ENCODE measurements at places on chromosomes 11 and 22.

DNA sequence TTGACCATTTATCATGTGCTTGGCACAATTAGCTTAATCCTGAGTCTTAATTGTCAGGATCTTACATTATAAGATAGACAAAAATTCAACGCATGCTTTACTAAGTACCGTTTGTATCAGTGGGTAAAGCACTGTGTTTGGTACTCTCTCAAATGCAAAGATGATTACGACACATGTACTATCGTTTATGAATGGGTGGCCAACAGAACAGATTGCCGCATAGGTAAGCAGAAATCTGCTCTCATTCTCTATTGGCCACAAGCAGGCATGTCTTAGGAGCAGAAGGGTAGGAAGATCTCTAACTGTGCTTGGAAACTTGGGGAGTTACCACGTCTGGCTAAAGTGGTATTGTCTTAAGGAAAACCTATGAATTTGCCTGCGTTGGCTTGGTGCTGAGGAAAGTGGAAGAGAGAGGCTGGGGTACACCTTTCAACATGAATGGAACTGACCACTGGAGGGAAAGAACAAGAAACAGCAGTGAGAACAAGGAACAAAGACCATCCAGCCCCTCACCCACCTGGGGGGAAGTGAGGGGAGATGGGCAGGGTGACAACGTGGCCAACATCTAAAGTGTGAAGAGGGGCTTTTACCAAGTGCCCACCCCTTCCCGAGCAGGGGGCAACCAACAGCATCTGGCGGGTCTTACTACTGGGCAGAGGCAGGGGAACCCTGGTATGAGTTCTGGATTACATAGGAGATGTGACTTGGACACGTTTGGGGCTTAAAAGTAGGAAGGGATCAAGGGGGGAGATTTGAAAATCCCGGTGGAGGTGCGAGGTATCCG lies 1.0 kb upstream of the TUBA8 start:
- DNase-seq, result peak; percentile 7

- DNase-seq, result peak; percentile 50
These were observed at the start of gene PLCB3 for GRCh38 chr11:64251016-64251752. Gene PLCB3 (plus strand): TSS chr11:64251530. CDS start chr11:64251650, 120 bp downstream.

DNA sequence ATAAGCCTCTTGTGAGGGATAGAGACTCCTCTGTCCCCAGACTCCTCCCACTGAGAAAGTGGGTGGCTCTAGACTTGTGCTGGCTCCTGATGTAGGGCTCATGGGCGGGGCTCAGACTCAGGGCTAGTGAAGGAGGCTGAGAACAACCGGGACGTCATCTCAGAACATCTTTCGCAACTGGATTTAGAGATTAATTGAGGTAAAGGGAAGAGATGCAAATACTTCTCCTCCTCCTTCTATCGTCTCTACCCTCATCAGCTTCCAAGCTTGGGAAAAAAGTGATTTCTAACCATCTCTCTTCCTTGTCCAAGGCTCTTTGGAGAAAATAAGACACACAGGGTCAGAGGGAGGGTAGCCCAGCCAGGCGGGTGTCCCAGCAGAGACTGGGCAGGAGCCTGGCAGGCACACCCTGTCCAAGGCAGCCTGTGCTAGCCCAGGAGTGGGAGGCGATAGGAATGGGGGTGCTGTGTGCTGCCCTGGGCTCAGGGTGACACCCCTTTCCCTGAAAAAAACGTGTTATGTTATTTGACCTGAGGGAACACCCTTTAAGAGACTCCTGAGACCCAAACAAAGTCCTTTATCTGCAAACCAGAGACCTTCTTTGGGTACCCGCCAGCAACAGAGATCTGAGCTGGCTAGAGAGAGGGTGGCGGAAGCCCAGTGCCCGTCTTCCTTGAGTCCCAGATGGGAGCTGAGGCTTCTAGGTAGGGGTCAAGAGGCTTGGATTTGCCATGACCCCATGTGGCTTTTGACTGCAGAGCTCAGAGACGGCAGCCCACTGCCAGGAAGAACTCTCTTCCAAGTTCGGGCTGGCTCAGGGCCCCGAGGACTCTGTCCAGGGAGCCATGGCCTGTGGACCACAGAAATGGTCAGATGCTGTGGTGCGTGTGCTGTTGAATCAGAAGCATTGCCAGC lies 160.9 kb downstream of the ADAMTS15 start:
- DNase-seq, result no peak

GRCh38 chr22:48342016-48342415 lies 1485.7 kb downstream of the BRD1 start:
- no peak for DNase-seq

GRCh38 chr11:20032577-20033260 lies 127.6 kb downstream of the DBX1 start:
- DNase-seq, result no peak

DNA sequence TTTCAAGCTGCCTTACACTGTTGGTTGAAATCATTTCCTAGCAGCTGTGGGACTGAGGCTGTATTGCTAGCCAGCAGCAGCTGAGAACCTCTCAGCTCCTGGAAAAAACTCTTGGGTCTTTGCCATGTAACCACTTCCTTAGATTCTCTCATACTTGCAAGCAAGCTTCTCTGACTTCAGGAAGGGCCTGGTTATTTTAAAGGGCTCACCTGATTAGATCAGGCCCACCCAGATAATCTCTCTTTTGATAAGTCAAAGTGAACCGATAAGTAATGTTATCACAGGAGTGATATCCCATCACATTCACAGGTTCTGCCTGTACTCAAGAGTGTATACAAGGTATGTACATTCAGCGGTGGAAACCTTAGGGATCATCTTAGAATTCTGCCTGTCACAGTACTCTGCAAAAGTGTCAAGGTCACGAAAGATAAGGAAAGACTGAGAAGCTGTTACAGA lies 7.4 kb upstream of the CLPB start:
- DNase-seq, result no peak

DNA sequence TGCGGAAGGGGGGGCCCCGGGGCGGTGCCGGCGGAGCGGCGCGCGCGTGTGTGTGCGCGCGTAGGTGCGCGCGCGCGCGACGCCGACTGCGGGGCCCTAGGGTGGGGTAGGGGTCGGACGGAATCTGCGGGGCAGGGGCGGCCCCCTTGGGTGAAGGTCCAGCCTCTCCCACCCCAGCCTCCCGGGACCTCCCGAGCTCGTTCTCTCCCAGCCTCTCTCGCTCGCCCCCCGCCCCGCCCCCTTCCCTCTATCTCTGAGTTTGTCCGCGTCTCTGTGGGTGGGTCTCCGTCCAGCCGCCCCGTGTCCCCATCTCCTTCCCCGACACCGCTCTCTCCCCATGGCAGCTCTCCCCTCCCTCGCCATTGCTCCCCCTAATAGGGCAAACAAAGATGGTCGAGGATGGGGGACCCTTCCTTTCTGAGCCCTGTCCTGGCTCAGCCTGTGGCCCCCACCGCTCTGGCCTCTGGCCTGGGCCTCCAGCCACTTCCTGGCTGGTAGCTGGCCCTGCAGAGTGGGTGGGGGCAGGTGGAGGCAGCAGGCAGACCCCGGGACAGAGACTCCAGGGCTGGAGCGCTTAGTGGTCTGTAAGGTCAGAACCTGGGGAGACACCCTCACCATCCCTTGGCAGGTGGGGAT lies 33.0 kb upstream of the PRR5 start:
- no peak for DNase-seq

GRCh38 chr11:132862137-132862536 lies 670.2 kb downstream of the OPCML start:
- no peak for DNase-seq

DNA sequence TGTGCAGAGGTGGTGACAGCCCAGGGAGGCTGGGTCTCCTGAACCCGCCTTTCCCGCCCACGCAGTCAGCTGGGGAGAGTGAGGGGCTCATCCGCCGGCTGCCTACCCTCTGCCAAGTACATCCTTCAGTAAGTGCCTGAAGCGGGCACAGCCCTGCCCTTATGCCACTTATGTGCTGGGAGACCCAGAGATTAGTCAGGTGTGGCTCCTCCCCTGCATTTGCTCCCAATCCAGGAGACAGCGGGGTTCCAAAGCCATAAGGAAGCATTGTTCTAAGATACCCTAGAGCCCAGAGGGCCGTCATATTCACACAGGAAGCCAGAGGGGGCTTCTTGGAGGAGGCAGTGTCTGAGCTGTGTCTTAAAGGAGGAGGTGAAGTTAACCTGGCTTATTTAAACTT lies 5.8 kb upstream of the PPP6R3 start:
- DNase-seq, result no peak

GRCh38 chr11:110962921-110963320 lies 250.7 kb upstream of the ARHGAP20 start:
- no peak for DNase-seq

DNA sequence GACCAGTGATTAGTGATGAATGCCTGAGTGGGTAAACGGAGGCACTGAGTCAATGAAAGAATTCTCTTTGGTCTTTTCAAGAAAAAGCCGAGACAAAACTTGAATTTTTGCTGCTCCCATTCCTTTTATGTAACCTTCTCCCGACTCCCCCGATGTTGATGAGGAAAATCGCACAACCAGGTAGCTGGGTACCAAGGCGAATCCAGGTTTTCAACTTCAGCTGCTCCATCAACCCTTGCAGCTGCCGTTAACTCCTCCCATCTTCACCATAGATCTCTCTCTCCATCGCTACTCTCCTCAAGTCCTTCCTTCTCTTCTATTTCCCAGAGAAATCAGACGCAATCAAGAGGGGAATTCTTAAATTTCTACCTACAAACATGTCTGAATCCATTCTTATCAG lies 611 bp upstream of the USP2 start:
- no peak for DNase-seq

DNA sequence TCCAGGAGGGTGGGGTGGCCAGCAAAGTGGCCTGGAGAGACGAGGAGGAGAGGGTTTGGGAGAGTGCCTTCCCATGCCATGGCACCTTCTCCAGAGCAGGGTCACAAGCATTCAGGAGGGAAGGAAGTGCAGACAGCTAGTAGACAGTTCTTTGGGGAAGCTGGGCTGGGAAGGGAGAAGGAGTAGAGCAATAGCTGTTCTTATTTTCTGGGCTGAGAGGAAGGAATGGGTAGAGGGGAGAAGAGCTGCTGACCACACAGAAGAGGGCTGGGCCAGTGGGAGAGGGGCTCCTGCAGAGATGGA lies 14.8 kb upstream of the PICK1 start:
- DNase-seq, result no peak

GRCh38 chr11:13908535-13908934 lies 54.0 kb upstream of the SPON1 start:
- DNase-seq, result no peak

GRCh38 chr11:2678396-2678795 lies 21.4 kb downstream of the KCNQ1OT1 start:
- no peak for DNase-seq

DNA sequence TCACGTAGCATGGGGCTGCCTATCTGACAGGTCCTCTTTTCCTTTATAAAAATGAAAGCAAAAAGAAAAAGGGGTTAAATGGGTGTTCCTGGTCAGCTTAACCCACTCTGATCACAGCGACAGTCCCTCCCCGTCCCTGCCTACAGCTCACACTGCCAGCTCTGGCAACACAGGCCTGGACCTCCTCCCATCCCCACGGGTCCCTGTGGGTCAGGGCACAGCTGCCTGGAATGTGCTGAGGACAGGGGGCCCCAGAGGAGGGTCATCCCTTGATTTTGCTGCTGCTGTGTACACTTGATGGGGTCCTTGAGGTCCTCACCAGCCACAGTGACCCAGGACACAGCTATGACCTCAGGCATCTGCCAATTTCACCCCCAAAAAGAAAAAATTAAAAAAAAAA lies 29.6 kb upstream of the CYP2D6 start:
- no peak for DNase-seq

- DNase-seq, result no peak
These were observed 61.8 kb downstream of the UBASH3B start for GRCh38 chr11:122717264-122717867.

- no peak for DNase-seq
These were observed 617 bp downstream of the CSKMT start for GRCh38 chr11:62665599-62666258.

GRCh38 chr22:46695346-46696228 lies 42.5 kb downstream of the CERK start:
- DNase-seq, result no peak

DNA sequence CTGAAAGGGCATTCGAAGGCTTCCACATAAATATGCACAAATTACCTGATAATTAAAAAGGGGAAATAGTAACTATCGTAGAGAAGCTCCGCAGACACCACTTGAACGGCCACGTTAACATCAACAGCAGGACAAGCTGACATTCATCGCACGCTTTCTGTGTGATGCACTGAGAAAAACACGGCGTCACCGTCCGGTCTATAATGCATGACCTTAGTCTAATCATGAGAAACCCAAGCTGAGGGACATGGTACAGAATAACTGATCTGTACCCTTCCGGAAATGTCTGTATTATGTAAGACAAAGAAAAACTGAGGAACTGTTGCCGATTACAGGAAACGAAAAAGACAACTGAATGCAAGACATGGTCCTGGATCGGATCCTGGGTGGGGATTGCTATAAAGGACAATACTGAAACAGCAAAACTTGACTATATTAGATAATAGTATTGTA lies 678 bp upstream of the RANGAP1 start:
- DNase-seq, result no peak

- no peak for DNase-seq
These were observed 126.9 kb downstream of the APIP start for GRCh38 chr11:34789196-34789834.

DNA sequence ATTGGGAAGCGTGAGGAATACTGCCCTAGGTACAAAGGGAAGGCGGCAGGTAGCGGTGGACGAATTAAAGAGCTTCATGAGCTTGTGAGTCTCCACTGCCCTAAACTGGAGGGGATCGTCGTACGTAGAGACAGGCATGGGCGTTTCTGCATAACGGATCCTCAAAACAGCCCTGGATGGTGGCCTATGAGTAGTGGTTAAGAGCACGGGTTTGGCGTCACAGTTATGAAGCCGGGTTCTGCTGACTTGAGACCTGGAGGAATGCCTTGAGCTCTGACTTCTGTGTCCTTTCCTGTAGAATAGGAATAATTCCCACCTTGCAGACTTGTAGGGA lies 335 bp downstream of the TMEM138 start:
- peak; percentile 28 for DNase-seq

All from brain (organoid and tissue), 16 donors.